Mesothelial cell of epicardium (in vitro differentiated cells): ENCODE measurements at places on chromosomes 2 and 18. TPM values are rescaled to one million over a fixed set of nuclear protein-coding genes. Genes with fewer than 3 reads are reported as not detected.

UGT1A4 gene
- total RNA-seq = not detected in 3 replicates

TCF7L1 gene
- 44.4 to 48.3 TPM (median 45.7 TPM) in 3 replicates for total RNA-seq

- no peak for DNase-seq
- H3K27me3 ChIP-seq = no peaks in the 10 kb centered on the region
- H3K27ac ChIP-seq = no peak overlapping the region
- peaks cover 2% of the 10 kb centered on the region for H3K4me1 ChIP-seq
- no peak overlapping the region for H3K4me3 ChIP-seq
- H3K36me3 ChIP-seq = peaks cover 12% of the 10 kb centered on the region
Measured at GRCh38 chr2:236397681-236398080, 133.5 kb upstream of the ASB18 start.

GRCh38 chr2:53969285-53969967 lies 1.4 kb downstream of the PSME4 start:
- peaks cover 8% of the 10 kb centered on the region for H3K36me3 ChIP-seq
- peak overlapping the region; percentile 98 for H3K4me3 ChIP-seq
- no peak for DNase-seq
- H3K4me1 ChIP-seq = peaks cover 39% of the 10 kb centered on the region
- peak overlapping the region; percentile 97 for H3K27ac ChIP-seq

DNA sequence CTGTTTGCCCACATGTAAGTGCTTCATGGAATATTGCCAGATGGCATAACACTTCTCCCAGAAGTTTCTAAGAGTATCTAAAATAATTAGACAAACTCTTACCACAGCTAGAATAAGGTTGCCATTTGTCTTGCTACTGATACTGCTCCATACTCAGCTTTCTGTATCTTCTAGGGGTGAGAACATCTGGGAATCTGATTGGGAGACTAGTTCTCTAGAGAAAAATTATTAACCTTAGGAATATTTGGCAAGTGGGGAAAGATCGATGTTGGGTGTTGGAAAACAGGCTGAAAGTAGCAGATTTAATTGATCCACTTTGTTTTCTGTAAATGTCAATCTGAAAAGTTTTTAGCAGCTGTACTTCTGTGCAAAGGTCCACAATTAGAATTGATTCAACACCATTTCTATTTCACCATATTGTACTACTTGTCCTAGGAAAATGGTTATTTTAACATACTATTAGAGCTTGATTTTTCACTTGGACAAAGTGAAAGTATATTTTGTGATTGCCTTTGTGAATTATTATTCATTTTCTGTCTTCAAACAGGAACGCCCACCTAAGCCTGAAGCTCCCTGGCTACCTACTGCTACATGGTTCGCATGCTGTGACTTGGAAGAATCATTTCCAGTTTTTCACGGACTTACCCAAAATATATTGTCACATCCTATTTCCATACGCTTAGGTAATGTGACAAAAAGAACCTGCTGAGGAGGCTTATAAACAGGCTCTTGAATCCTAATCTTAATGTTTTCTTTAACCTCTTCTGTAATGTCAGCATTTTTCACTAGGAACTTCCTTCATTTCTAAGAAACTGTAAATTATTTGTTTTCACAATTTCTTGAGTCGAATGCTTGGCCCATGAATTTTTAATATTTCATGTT lies 147.7 kb downstream of the TRABD2A start:
- no peak for DNase-seq
- H3K27ac ChIP-seq = no peak overlapping the region
- H3K27me3 ChIP-seq = peaks cover 19% of the 10 kb centered on the region
- H3K36me3 ChIP-seq = no peaks in the 10 kb centered on the region
- no peaks in the 10 kb centered on the region for H3K4me1 ChIP-seq
- no peak overlapping the region for H3K4me3 ChIP-seq

- H3K4me3 ChIP-seq = no peak overlapping the region
- no peaks in the 10 kb centered on the region for H3K36me3 ChIP-seq
- peaks cover 10% of the 10 kb centered on the region for H3K4me1 ChIP-seq
- H3K27me3 ChIP-seq = no peaks in the 10 kb centered on the region
- no peak for DNase-seq
- no peak overlapping the region for H3K27ac ChIP-seq
Measured at GRCh38 chr2:200795028-200795440, 16.7 kb upstream of the BZW1 start.
